Effector memory CD4-positive, alpha-beta T cell (primary cell): ENCODE measurements at places on chromosomes 1 and 21.

- DNase-seq, result no peak
These were observed 96.8 kb downstream of the NRIP1 start for GRCh38 chr21:14968029-14968428.

DNA sequence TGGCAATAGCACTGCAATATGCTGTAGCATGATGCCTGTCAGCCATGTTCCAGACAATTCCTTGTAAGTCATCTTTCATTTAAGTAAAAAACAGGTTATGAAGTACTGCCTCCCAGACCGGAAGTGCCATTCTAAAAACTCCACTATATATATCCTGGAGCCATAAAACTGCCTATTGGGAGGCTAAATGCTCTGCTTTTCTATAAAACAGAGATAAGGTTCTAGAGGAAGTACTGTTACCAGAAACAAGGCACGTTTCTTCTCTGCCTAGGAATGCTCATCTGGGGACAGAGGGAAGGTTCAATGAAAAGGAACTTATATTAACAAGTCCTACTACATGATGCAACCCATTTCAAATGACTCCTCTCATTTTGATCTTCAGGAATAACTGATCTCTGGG lies 66.8 kb downstream of the GPR137B start:
- DNase-seq, result no peak

DNA sequence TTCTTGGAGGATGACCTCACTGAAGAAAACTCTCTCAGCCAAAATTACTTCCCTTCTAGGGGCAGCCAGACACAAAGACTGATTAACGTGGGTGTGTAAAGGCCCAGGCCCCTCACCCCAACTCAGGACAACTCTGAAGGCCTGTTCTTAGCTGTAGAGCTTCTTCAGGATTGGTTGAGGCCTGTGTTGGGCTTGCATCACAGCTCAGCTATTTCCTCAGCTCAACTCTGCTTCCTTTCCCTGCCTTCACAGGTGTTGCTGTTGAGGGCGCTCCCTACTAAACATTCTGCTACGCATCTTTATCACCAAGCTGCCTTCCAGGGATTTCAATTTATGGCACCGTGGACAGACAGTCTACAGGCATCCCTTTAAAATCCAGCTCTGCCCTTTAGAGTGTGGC lies 36.8 kb downstream of the MAB21L3 start:
- no peak for DNase-seq

DNA sequence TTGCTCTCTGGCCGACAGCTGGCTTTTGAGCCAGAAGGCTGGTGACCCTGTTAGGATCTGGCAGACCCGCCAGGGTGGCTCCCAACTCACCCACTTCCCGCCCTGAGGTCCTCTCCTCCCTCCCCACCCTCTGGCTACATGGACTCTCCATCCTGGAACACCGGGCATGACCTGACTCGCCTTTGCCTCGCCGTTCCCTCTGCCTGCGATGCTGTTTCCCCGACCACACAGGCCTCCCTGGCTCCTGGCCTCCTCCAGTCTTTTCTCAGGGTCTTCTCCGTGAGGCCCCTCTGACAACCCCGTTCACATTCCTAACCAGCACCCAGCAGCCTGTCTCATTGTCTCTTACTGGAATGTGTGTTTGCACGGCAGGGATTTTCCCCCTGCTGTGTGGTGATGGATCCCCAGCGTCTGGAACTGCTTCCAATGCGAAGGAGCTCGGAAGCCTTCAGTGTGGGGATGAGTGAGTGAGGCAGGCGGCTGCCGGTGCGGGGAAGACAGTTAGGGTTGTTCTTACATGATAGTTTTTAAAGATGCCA lies 46.0 kb upstream of the POFUT2 start:
- DNase-seq, result no peak

GRCh38 chr1:37795340-37796125 lies 1.9 kb downstream of the MANEAL start:
- DNase-seq, result no peak

DNA sequence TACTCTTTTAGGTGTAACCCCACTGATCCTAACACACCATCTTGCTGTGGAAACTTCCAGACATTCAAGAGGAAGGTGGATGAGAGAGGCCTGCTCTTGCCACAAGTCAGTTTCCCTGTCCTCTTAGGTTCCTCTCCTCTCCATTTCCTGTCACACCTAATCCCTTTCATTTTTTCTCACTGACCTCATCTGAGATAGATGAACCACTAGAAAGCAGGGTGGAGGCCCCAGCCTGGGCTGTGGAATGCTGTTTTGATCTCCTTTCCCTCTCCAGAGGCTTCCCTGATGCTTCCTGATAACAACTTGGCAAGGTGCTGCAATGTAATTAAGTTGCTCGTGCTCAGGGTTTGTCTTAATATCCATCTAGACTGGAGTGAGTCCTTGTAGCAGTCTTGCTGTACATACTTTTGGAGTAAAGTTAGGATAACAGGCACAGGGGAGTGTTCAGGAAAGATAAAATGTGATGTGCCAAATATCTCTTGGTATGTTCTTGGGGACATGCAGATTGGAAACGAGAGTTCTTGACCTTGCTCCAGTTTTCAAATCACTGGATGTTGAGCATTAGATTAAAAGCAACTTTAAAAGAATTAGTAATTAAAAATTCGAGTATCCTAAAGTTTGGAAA lies 11.2 kb downstream of the LRRC42 start:
- no peak for DNase-seq

DNA sequence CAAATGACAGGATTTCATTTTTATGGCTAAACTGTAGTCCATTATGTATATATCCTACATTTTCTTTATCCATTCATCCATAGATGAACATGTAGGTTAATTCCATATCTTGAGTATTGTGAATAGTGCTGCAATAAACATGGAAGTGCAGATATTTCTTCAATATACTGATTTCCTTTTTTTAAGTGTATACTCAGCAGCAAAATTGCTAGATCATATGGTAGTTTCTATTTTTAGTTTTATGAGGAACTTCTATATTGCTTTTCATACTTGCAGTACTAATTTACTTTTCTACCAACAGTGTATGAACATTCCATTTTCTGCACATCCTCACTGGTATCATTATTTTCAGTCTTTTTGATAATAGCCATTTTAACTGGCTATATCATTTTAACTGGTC lies 30.1 kb downstream of the OR10J5 start:
- DNase-seq, result no peak

- no peak for DNase-seq
These were observed 25.0 kb downstream of the WNT4 start for GRCh38 chr1:22117851-22118250.

- no peak for DNase-seq
These were observed 33.3 kb downstream of the RRAGC start for GRCh38 chr1:38826262-38826661.

GRCh38 chr1:46517932-46518498 lies 28.4 kb downstream of the DMBX1 start:
- no peak for DNase-seq

DNA sequence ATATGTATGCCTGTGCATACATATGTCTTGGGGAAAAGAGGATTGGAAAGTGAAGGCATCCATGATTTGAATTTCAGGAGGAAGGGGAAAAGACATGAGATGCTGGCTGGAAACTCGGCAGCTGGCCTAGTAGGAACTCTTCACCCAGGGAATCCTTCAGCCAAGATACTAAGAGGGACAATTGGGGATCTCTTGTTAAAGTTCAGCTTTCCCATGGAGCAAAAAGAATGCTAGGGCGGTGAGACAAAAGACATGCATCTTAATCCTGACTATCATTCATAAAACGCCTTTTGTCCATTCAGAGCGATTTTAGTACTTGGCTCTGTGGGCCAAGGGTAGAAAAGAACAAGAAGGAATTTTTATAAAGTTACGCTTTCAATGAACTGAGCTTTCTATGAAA lies 20.5 kb downstream of the PDPN start:
- no peak for DNase-seq

DNA sequence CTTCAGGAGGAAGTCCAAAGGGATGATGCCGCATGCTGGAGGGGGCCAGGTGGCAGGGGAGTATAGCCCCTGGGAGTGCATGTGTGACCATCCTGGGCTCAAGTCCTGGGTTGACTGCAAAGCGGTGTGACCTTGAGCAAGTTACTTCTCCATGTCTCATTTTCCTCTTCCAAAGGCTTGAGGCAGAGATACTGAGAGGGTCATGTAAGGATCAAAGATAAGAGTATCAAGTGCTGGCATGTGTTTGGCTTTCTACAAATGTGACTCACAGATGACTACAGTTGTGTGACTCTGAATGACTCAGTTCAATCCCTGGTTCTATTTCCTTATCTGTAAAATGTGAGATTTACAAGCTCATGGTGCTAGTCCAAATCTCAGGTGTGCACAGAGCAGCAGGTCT lies 26.1 kb downstream of the PROK1 start:
- DNase-seq, result no peak

DNA sequence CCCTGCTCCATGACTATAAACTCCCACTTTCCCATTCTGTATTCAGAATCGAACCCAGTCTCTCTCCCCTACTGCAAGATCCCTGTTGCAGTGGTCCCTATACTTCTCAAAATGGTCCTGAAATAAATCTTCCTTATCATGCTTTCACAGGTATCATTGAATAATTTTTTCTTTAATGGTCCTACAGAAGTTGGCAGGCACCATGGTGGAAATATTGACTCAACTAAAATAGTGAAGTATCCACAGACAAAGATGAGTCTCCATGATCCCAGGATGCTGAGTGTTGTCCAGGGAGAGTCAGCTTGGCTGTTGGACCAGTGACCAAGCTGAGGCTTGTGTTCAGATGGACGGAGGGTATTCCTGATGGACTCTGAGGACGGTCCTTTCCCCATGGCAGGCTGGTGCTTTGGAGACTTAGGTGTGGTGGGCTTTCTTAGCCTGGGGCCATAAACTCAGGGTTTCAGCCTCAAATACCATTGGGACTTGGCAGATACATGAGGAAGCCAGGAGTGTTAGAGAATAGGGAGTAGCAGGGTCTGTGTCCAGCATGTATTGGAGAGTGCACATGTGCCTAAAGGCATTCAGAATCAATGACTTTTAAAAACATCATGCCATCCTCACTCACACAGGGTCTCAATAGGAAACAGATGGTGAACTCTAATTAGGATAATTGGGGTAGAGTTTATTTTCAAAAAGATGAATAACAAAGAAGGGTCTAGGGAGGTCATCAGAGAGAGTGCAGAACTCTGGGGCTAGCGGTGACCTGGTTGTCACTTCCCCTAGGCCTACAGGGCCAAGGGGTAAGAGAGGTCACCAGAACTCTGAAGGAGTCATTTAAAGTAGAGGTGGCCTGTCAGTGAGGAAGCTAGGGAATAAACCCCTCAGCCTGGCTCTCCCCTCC lies 19.8 kb downstream of the TINAGL1 start:
- no peak for DNase-seq

GRCh38 chr1:36160388-36160948 lies 4.5 kb downstream of the MAP7D1 start:
- DNase-seq, result no peak

GRCh38 chr1:83516369-83516768 lies 482.6 kb downstream of the TTLL7 start:
- DNase-seq, result no peak

DNA sequence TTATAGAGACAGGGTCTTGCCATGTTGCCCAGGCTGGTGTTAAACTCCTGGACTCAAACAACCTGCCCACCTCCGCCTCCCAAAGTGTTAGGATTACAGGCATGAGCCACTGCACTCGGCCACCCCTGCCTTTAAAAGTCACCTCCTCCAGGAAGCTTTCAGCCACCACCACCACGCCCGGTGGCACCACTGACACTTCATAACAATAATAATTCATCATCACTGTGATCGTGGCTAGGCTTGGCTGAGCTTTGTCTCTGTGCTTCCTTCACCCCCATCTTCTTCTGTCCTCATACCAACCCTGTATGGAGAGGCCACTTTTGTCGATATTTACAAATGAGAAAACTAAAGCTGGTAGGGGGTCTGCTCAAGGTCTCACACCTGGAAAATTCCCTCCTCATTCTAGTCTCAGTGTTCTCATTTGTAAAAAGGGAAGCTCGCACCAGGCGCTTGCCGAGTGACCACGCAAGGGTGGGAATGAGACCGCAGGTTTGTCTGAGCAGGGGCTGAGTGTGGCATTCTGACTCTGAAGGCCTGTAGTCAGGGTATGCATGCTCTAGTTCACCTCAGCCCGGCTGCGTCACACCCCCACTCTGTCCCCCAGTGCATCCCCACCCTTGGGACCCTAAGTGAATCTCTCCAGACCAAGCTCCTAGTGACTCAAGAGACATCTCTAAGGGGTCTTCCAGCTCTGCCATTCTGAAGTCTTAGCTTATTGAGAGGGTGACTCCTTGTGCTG lies 12.9 kb upstream of the EPHA2 start:
- no peak for DNase-seq

DNA sequence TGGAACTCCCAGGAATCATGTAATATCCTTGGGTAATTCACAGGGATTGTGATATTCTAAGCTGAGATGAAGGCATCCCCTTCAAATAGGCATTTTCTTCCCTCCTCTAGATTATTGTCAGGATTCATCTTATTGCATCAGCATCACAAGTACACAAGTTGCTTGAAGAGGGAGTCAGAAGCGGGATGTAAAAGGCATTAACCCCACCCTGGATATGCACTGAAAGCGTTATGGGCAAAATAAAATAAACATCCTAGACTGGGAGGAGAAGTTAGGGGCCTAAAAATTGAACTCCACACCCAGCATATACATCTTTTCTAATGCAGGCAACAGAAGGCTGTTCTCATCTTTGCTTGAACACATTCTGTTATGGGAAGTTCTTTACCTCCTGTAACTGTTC lies 381.2 kb downstream of the SETD4 start:
- DNase-seq, result no peak

DNA sequence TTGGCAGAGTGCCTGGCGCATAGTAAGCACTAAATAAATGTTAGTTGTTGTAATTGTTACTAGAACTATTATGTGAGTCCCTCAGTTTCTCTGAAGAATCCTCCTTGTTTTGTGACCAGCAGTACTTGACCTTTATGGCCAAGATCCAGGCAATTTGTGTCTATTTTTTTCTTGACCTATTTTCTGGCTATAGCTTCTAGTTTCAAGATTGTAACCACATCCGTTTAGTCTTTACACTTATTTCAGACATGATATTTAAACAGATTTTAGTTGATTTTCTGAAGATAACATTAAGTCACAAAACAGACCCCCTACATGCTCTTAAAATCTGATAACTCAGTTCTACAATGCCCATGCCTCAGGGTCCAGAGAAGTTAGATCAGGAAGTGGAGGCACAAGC lies 50.3 kb downstream of the CDC7 start:
- DNase-seq, result no peak

DNA sequence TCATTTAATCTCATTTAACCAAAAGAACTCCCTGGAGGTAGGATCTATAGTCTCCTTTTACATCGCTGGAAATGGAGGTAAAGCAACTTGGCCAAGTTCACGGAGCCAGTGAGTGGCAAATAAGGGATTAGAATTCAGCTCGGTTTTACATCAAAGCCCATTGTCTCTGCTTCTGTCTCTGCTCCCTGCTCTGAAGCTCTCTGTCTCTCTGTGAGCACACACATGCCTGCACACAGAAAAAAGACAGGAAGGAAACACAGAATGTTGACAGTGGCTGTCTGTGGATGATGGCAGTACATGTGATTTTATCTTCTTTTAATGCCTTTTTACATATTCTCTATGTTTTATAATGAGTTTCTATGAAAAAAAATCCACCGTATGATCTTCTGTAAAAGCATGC lies 8.9 kb upstream of the DHRS3 start:
- DNase-seq, result no peak

GRCh38 chr1:21261551-21262292 lies 28.5 kb downstream of the ECE1 start:
- no peak for DNase-seq

GRCh38 chr1:81554534-81554933 lies 246.2 kb upstream of the ADGRL2 start:
- no peak for DNase-seq
